AG09309 (cell line): ENCODE measurements at places on chromosomes 5 and 9.

GRCh38 chr9:114860187-114860586 lies 54.3 kb upstream of the TNFSF15 start:
- DNase-seq: no peak

DNA sequence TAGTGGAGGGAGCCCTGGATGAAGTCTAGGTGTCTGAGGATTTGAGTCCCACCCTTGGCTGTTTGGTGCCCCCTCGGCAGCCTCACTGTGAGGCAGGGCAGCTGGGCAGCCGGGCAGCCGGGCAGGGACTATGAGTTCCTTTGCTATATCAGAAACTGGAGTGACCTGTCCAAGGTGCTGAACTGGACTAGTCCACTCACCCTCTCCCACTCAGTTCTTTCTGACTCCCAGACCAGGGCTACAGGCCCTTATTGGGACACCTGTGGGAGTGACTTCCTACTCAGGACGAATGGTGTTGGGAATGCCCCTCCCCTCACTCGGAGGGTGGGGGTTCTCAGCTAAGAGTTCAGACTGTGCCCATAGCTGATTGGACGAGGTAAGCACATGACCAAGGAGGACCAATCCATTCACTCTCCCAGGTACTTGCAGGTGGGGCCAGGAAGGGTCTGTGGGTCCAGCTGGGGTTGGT lies 34.1 kb upstream of the RAPGEF1 start:
- DNase-seq: peak; percentile 7

DNA sequence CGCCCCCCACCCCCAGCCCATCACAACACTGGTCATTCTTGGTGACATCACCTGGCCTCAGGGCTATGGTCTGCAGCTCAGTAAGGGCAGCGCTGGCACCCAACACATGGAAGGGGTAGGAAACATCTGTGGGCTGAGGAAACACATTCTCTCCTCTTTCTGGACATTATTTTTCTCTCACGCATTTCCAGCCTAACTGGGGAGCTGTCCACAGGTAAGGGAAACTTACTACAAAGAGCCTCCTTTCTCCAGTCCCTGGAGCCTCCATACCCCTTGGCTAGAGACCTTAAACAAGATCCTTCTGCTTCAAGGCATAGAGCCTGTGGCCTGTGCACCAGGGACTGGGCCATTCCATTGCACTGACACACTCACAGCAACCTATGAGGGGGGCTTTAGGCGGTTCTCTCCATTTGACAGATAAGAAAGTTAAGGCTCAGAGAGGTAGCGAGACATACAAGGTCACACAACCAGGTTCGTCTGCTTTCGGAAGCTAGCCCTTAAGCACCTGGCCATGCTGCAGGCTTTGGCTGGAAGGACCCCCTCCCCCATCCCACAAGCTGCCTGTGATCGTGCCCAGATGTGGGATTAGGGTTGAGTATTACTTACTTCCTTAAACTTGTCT lies 40.7 kb downstream of the CXXC5 start:
- no peak for DNase-seq

GRCh38 chr9:14782286-14783051 lies 59.9 kb upstream of the CER1 start:
- DNase-seq: no peak

- DNase-seq: no peak
Observed at GRCh38 chr9:70143394-70144130, 99.9 kb downstream of the MAMDC2 start.

DNA sequence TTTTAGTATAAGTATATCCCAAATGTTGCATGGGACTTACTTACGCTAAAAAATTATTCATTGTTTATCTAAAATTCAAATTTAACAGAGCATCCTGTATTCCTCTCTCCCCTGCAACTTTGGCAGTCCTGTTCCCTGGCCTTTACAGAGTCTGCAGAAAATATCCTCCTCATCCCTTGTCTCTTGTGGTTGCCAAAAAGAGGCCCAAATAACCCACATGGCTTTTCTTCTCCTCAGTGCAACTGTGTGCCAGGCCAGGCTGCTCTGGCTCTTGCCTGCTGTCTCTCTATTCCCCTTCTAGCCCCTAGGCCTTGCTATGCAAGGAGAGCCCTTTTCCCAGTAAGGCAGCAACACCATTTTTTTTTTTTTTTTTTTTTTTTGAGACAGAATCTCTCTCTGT lies 23.0 kb downstream of the ARHGEF37 start:
- DNase-seq: no peak

DNA sequence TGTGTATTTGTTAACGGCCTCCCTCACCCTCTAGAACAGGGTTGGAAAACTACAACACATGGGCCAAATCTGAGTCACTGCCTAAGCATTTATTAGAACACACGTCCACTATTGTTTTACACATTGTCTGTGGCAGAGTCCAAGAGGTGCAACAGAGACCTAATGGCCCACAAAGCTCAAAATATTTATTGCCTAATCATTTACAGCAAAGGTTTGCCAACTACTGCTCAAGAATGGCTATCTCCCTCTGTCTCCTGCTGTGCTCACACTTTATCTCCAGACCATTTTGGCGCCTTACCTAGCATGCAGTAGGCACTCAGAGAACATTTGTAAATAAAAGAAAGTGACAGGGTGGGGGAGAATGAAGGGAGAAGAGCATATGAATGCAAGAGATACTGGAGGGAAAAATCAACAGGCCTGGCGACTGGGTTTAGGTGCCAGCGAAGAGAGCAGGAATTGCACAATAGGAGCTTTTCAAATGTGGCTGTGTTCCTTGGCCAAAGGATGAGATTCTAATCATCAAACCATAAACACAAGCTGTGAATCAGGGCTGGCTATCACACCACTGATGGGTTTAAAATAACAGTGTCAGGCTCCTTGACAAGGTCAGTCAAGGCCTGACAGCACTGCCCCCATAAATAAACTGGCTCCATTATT lies 80.3 kb downstream of the EPB41L4A start:
- DNase-seq: no peak

DNA sequence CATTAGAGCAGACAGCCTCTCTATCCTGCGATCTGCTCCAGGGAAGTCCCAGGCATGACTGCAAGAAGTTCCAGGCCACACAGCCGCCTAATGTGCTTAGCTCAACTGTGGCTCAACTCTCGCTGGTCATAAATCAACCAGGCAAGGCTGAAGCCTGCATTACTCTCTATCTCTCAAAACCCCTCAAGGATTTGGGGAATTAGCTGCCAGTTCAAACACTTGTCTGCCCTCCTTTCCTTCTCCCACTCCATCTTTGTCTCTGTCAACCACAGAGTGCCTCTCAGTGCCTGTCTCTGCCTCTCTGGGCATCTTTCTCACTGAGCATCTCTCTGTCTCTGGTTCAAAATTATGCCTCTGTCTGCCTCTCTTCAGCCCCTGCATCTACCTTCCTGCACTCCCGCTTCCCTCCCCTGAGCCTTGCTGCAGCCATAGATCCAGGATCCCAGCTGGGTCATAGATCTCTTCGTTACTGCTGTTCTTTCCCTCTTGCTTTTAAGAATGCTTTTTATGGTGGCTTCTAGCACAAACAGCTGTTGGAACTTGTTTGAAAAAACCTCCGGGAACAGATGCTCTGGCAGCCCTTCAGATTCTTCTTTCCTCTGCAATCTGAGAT lies 27.9 kb upstream of the GALNT10 start:
- DNase-seq: no peak

GRCh38 chr9:136665111-136665703 lies 2.5 kb downstream of the EGFL7 start:
- no peak for DNase-seq

- DNase-seq: no peak
Observed at GRCh38 chr5:103057208-103058130, 62.5 kb downstream of the GIN1 start.

GRCh38 chr9:96449523-96449844 lies 485 bp upstream of the HABP4 start:
- DNase-seq: no peak

GRCh38 chr9:135582966-135583687 lies 21.6 kb downstream of the PAEP start:
- no peak for DNase-seq

- DNase-seq: no peak
Observed at GRCh38 chr9:8570776-8571175, 771.2 kb upstream of the DMAC1 start.

DNA sequence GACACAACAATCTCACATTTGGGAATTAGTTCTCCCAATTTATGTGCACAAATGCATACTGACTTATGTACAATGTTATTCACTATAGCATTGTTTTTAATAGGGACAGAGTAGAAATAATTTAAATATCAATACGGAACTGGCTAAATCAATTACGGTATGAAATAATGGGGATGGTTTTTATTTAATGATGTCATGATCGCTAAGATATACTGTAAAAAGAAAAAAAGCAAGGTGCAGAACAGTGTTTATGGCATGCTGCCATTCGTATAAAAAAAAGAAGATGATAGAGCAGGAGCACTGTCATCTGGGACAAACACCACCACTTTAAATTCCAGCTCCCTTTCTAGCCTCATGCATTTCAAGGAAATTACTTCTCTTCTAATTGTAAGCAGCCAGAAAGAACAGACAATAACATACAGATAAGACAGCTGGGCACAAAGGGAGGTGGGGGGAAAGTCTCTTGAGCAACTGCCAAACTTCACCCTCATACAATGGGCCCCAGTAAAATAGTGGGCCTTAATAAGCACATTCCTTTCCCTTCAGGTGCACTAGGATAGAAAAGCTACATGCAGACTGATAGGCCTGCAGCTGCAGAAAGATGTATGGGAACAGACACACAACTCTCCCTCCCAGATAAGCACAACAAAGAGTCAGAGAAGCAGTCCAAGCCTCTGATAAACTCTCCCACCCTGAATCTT lies 8.4 kb downstream of the SREK1IP1 start:
- no peak for DNase-seq

- DNase-seq: no peak
Observed at GRCh38 chr5:135063511-135064234, 29.6 kb upstream of the PITX1 start.

- DNase-seq: no peak
Observed at GRCh38 chr9:130243882-130244170, 21.7 kb upstream of the HMCN2 start.
